ENCODE measurements at places on chromosomes 1 and 21.

DNA sequence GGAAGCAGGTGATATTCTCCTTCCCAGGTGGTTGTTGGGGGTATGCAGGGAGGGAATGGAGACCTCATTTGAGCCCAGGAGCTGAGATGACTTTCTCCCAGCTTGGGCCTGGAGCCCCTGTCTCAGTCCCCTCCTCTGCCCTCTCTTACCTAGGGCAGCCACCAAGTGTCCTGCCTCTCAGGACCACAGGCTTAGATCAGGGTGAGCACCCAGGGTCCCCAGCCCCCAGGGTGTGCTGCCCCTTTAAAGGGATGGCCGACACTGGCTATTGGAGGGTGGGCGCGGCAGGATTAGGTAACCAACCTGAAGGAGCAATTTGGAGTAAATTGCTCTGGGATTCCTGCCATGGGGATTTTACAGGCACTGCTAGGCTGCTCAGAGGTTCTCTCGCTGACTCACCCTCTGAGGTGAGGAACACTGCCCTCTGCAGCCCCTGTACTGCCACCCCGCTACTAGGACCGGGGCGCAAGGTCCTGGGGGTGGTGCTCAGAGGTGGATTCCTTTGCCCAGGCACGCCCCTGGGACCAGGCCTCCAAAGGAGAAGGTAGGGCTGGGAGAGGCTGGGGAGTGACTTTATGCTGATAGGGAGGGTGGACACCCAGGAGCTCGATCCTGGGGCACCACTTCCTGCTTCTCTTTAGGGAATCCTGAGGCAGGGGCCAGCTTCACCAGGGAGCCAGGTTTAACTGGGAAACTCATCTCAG lies 1.5 kb downstream of the RPS6KA1 start:
- peak; percentile 86 for DNase-seq

DNA sequence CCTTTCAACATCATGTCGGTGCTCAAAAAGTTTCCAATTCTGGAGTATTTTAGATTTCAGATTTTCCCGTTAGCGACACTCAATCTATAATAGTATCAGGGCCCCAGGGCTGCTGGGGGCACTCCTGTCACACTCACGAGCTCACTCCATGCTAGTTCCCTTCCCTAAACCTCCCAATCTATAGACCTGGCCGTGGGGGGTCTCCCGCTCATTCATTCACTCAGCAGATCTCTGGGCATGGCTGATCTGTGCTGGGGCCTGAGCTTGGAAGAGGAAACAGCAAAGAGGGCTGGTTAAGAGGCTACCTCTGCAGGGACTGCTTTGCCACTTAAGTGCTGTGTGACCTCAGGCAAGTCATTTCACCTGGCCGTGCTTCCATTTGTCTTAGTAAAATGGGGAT lies 46.8 kb upstream of the LAPTM5 start:
- DNase-seq: no peak

DNA sequence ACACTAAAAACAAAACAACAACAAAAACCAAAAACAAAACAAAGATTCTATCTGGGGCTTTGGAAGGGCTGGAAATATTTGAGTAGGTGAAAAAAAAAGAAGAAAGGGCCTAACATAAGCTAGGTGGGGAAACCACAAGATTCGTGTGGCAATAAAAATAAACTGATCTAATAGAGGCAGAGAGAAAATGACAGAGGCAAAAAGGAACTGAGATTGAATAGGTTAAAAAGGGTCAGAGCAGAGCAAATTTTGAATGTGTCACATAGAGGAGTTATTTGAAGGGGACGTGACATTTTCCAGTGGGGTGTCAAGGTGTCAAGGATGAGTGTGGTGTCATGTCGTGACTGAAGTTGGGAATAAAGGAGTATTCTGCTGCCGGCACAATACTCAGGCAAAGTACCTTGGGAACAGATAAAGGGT lies 65.2 kb upstream of the RALGPS2 start:
- no peak for DNase-seq

GRCh38 chr1:84479998-84480397 lies 932 bp downstream of the RPF1 start:
- peak; percentile 0 for DNase-seq

DNA sequence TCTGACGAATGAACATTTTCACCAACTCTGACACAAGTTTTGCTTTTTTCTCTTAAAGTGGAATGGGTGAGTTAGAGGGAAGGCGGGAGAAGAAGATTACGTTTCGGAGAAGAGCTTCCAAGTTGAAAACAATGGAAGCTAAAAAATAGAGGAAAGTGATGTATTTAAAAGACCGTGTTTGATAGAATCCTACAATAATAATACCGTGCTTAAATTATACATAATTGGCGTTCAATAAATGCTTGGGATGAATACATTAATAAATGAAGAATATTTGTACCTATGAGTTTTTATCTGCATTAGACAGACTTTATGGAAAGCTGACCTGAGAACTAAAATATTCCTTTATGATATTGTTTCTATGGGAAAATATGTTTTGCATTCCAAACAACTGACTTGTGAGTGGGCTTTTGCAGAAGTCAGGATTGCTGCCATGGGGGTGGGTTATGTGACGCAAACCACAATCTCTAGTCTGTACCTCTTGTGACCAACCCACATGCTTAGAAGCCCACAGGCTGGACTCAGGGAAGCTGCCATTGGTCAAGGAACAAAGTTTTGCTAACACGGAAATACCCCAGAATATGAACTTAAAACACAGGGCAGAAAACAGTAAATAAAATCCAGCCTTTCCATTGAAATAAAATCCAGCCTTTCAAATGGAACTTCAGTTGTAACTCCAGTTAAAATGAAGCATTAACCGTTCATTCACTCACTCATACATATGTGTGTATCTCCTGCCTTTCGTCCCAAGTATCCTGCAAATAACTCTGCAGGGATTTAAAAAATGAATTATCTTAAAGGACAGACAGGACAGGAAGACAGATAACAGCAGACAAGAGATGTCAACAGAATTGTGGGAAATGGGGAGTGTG lies 21.3 kb upstream of the ATF3 start:
- DNase-seq: no peak

DNA sequence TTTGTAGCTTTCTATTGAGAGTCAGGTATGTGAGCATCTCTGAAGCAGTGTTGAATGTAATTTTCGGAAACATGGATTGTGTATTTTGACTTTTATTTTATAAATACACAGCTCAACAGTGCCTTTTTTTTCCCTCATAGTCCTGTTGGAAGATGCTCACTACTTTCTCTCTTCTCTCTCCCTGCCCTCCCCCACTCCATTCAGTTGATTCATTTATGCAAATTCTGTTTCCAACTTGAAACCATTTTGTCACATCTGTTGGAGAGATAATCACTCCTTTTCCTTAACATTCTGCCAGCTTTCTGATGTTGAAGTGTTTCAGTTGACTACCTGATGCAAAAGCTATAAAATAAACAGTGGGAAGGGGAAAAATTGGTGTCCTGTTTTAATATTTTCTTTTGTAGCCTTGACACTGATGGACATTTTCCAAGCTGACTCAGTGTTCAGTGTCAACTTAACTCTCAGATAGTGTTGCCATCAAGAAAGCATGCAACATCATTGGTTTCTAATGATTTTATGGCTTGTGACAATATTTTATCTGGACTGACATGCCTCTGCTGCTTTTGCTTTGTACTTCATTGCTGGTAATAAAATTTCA lies 194.5 kb downstream of the HS2ST1 start:
- DNase-seq: no peak

DNA sequence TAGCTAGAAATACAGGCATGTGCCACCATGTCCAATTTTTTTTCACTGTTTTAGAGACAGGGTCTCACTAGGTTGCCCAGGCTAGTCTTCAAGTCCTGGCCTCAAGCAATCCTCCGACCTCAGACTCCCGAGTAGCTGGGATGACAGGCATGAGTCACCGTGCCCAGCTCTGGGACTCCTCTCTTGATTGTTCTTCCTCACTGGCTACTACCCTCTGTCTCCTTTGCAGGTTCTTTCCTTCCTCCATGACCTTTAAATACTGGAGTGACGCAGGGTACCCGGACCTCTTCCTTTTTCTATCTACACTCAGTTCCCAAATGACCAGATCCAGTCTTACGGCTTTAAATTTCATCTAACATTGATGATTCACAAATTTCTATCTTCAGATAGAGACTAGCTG lies 34.9 kb downstream of the ASH1L start:
- no peak for DNase-seq

- DNase-seq: peak; percentile 74
These were observed 15.2 kb downstream of the RIPK4 start for GRCh38 chr21:41751611-41752011.

- DNase-seq: no peak
These were observed 20.7 kb downstream of the CD34 start for GRCh38 chr1:207890136-207890738.

DNA sequence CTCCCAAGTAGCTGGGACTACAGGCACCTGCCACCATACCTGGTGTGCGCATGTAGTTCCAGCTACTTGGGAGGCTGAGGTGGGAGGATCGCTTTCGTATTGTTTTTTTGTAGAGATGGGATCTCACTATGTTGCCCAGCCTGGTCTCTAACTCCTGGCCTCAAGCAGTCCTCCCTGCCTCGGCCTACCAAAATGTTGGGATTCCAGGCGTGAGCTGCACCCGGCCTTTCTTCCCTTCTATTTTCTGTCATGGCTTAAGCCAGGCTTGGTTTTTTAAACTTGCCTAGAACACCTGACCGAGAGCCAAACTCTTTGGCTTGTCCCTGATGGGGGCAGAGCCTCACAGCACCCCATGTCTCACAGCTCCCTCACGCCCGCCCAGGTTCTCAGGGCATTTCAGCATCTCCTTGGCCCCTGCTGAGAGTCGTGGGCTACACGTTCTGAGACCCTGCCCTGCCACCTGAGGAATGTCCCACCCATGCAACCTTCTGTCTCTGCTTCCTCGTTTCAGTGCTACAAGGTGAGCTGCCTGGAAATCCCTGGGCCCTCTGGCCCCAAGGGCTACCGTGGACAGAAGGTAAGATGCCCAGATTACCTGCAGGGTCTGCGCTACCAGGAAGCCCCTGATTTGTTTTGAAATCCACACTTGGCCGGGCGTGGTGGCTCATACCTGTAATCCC lies 15.7 kb downstream of the COL6A2 start:
- DNase-seq: no peak

DNA sequence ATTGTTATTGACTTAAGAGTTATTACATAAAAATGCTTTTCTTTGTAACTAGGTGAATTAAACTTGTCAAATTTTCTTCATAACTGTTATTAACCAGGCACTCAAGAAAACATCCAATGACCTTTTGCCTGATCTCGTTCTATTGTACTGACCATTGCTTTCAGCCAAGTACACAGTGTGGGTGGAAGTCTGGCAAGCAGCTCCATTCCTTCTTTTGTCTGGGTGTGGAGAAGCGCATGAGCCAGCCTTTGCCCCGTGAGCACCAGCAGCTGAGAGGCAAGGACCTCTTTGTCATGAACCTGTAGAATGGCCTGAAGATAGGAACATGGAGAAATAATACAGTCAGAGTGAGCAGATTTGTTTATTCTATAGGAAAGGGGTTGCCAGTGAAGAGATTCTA lies 57.5 kb downstream of the IARS2 start:
- no peak for DNase-seq

- no peak for DNase-seq
These were observed 40.8 kb downstream of the AZIN2 start for GRCh38 chr1:33121728-33122127.

DNA sequence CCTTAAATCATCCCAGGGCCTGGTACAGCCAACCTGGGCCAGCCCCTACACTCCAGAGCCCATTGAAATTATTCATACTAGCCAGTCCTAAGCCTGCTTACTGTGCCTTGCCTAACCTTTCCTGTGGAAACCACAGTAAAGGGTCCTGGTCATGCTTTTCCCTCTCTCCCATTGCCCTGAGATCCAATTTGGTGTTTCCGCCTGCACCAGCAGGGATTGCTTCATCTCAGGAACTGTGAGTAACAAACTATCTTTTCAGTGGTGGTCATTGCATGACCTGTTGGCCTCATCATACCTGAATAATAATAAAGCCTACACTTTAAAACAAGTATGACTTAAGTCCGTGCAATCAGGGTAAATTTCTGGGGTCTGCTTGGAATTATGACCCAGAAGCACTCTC lies 18.7 kb upstream of the GALNT2 start:
- DNase-seq: no peak

- no peak for DNase-seq
These were observed 123.0 kb downstream of the PEX14 start for GRCh38 chr1:10597492-10598388.

DNA sequence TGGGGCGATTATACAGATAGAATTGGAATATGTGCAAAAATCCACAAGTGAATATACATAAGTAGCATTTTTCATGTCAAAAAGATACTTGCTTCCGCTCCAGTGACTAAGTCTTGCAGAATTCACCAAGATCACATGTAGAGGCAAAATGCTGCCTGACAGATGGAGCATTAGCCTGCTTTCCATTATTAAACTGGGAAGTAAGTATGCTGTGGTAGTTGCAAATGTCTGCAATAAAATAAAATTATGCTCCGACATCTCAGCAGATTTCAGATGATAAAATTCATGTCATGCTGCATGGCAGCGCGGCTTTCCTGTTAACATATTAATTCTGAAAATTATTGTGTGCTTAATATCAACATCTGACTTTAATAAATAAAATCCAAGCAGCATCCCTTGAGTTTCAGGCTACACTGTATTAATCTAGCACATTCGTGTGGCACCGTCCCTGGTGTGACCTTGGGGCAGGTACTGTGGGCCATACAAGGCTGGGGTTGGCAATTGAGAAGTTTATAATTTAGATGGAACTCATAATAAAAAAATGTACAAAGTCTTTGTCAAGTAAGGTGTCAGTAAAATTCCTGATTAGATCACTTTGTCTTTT lies 366.4 kb upstream of the ZP4 start:
- no peak for DNase-seq

- no peak for DNase-seq
These were observed 56.4 kb downstream of the WDR3 start for GRCh38 chr1:117985973-117986372.

GRCh38 chr1:37513795-37514349 lies 694 bp downstream of the MEAF6 start:
- DNase-seq: peak; percentile 74

GRCh38 chr1:226972931-226973330 lies 32.8 kb downstream of the COQ8A start:
- no peak for DNase-seq

GRCh38 chr1:169722779-169723178 lies 11.1 kb downstream of the SELE start:
- no peak for DNase-seq

DNA sequence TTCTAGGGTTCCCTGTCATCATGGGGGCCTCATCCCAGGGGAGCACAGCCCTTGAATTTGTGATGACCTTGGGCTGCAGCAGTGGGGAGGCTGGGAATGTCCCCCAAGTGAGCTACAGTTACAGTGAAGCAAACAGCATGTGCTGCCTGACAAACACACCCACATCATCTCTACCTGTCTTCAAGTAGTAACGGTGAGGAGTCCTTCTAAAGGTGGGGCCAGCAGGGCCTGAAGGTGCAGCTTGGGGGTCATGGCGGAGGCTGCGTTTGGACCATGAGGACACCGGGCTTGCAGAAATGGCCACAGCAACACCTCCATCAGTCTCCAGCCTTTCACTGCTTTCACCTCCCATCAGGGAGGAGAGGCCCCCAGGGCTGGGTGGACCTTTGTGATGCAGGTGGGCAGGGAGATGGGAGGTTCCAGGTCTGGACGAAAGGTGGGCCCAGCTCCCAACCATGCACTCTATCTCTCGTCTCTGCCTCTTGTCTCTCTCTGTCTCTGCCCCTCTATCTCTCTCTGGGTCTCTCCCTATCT lies 55.7 kb downstream of the WNT9A start:
- no peak for DNase-seq

GRCh38 chr1:33397994-33398393 lies 32.9 kb downstream of the PHC2 start:
- peak; percentile 7 for DNase-seq
